ENCODE measurements at places on chromosomes 12 and 14. TPM values are rescaled to one million over a fixed set of nuclear protein-coding genes. Genes with fewer than 3 reads are reported as not detected.

- H3K4me1 ChIP-seq = peaks cover 65% of the 10 kb centered on the region
- H3K27me3 ChIP-seq = no peaks in the 10 kb centered on the region
- H3K4me3 ChIP-seq = no peak overlapping the region
- DNase-seq = no peak
- H3K27ac ChIP-seq = no peak overlapping the region
Observed at GRCh38 chr12:120247621-120248030, 17.9 kb downstream of the PXN start.

GRCh38 chr12:111242184-111242583, 126.7 kb downstream of the PHETA1 start:
- H3K27ac ChIP-seq = no peak overlapping the region
- no peak overlapping the region for H3K4me3 ChIP-seq
- peaks cover 5% of the 10 kb centered on the region for H3K27me3 ChIP-seq
- H3K4me1 ChIP-seq = no peaks in the 10 kb centered on the region

The ERBB3 gene
- total RNA-seq = 1.8 TPM

The PPP2R3C gene
- total RNA-seq = 47.1 TPM

- peak overlapping the region; percentile 18 for H3K4me3 ChIP-seq
- no peaks in the 10 kb centered on the region for H3K36me3 ChIP-seq
- H3K27ac ChIP-seq = no peak overlapping the region
- H3K4me1 ChIP-seq = peaks cover 3% of the 10 kb centered on the region
- H3K27me3 ChIP-seq = peaks cover 65% of the 10 kb centered on the region
- no peak for DNase-seq
Observed at GRCh38 chr12:130714091-130714590, 2.0 kb downstream of the RIMBP2 start.

- no peak for DNase-seq
- no peak overlapping the region for H3K27ac ChIP-seq
- H3K27me3 ChIP-seq = peaks cover 10% of the 10 kb centered on the region
Observed at GRCh38 chr12:22101749-22102243, 55.8 kb downstream of the CMAS start.

The LRP10 gene
- total RNA-seq = 60.1 TPM

- H3K27me3 ChIP-seq = peaks cover 29% of the 10 kb centered on the region
- no peak overlapping the region for H3K27ac ChIP-seq
- no peaks in the 10 kb centered on the region for H3K4me1 ChIP-seq
- DNase-seq = no peak
- H3K36me3 ChIP-seq = peaks cover 10% of the 10 kb centered on the region
- H3K4me3 ChIP-seq = no peak overlapping the region
Observed at GRCh38 chr12:105288311-105288996, 42.0 kb upstream of the C12orf75 start.

The JDP2 gene
- total RNA-seq = 0.75 TPM

DNA sequence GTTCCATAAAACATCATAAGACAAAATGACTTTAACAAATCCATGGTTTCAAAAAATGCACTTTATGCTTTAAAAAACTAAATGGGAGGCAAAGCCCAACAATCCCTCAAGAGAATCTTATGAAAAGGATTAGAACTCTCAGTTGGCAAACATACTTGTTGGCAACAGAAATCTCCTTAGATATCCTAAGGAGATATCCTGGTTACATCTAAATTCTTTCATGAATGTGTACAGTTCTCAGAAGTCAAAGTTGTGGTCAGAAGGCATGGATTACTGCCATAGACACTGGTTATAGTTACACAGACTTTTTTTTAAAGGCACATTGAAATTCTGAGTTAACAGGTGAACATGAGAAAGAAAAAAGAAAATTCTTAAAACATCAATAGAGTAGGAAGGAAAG, 17.5 kb upstream of the ISM2 start:
- H3K27ac ChIP-seq = no peak overlapping the region
- H3K27me3 ChIP-seq = no peaks in the 10 kb centered on the region
- DNase-seq = no peak

The ADAM21 gene
- total RNA-seq = not detected

DNA sequence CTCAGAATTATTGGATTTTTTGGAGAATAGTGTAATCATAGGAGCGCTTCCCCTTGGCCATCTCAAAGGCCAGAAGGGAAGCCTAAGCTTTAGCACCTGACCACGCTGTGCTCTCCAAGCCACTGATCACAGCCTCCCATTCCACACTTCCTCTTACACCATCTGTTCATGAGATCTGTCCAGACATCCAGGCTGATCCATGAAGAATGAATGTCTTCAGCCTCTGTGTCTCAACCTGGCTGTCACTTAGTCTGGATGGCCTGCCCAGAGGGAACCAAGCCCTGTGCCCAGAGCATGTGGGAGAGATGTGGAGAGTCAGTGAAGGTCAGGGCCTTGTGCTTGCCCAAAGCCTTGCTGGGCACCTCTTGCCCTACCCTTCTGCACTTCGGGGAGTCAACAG, 40.5 kb downstream of the TSPAN11 start:
- no peak overlapping the region for H3K27ac ChIP-seq
- H3K27me3 ChIP-seq = peaks cover 13% of the 10 kb centered on the region
- H3K4me1 ChIP-seq = no peaks in the 10 kb centered on the region
- H3K36me3 ChIP-seq = no peaks in the 10 kb centered on the region
- no peak overlapping the region for H3K4me3 ChIP-seq
- no peak for DNase-seq

The DLK1 gene
- total RNA-seq = not detected

- H3K27me3 ChIP-seq = peaks cover 11% of the 10 kb centered on the region
- H3K27ac ChIP-seq = no peak overlapping the region
- no peak overlapping the region for H3K4me3 ChIP-seq
- DNase-seq = no peak
- H3K4me1 ChIP-seq = no peaks in the 10 kb centered on the region
Observed at GRCh38 chr12:7451756-7452155, 7.8 kb upstream of the CD163L1 start.

DNA sequence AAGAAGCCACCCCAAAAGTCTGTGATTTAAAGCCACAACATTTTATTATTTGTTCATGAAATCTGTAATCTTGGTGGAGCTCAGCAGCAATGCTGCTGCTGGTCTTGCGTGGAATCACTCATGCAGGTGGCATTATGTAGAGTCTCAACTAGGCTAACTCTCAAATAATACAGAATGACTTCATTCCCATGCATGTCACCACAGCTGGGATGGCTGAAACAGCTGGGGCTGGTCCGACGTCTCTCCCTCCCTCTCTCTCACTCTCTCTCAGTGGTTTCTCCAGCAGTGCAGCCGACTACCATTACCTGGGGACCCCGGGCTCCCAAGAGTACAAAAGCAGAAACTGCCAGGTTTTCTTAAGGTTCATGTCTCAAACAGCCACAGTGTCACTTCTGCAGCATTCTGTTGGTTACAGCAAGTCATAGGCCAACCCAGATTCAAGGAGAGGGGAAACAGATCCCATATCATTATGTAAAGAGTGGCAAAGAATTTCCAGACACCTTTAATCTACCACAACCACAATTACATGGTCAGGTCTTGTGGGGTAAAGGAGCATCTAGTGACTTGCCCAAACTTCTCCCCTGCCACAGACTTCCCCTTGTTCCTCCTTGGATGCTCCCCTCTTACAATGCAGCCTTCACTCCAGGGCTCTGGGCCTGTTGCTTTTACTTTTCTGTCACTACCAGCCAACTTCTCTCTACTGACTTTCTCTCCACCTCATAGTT, 192.0 kb upstream of the HMGA2 start:
- DNase-seq = no peak
- H3K36me3 ChIP-seq = no peaks in the 10 kb centered on the region
- no peaks in the 10 kb centered on the region for H3K4me1 ChIP-seq
- H3K27ac ChIP-seq = no peak overlapping the region
- H3K4me3 ChIP-seq = no peak overlapping the region
- no peaks in the 10 kb centered on the region for H3K27me3 ChIP-seq

The MFAP5 gene
- total RNA-seq = not detected

DNA sequence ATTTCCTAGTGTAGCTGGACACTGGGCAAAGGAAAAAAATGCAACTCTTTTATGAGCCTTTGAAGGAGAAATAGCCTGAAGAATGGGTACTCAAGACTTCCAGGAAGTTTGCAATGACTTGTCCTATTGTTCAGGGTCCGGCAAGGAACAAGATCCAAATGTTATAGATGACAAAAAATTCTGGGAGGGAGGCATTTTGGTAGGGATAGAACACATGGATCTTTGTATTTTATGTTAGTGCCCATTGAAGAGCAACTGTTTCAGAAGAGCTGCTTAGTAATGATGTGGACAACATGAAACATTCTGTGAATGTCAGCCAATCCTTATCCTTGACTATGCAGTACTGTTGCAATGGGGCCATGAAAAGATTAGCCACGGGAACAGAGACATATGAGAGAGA, 138.0 kb downstream of the MGAT4C start:
- H3K27ac ChIP-seq = no peak overlapping the region
- H3K27me3 ChIP-seq = no peaks in the 10 kb centered on the region
- no peaks in the 10 kb centered on the region for H3K36me3 ChIP-seq

DNA sequence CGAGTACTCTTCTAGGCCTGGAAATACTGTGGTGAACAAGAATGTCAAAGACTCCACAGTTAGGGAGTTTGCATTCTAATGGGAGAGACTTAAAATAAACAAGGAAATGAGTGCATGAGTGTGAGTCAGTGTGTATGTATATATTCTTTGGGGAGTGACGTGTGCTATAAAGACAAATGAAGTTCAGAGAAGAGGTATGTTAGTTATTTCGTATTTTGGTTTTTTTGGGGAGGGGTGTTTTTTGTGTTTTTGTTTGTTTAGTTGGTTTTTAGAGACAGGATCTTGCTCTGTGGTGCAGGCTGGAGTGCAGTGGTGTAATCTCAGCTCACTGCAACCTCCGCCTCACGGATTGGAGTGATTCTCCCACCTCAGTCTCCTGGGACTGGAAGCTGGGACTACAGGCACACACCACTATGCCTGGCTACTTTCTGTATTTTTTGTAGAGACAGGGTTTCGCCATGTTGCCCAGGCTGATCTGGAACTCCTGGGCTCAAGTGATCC, 74.3 kb downstream of the SRGAP1 start:
- no peak for DNase-seq
- H3K27me3 ChIP-seq = peaks cover 15% of the 10 kb centered on the region
- no peak overlapping the region for H3K4me3 ChIP-seq
- no peaks in the 10 kb centered on the region for H3K36me3 ChIP-seq

- H3K27ac ChIP-seq = no peak overlapping the region
- no peaks in the 10 kb centered on the region for H3K36me3 ChIP-seq
- H3K4me3 ChIP-seq = no peak overlapping the region
- peaks cover 4% of the 10 kb centered on the region for H3K27me3 ChIP-seq
- H3K4me1 ChIP-seq = no peaks in the 10 kb centered on the region
Observed at GRCh38 chr14:25111061-25111601, 61.2 kb upstream of the STXBP6 start.

The TOMM20L gene
- not detected for total RNA-seq

The GPATCH2L gene
- total RNA-seq = 63.8 TPM

The NDRG2 gene
- total RNA-seq = 6.9 TPM

- H3K4me3 ChIP-seq = no peak overlapping the region
- H3K36me3 ChIP-seq = no peaks in the 10 kb centered on the region
- no peaks in the 10 kb centered on the region for H3K27me3 ChIP-seq
- H3K27ac ChIP-seq = no peak overlapping the region
- no peak for DNase-seq
Observed at GRCh38 chr14:51487848-51488247, 163.9 kb upstream of the FRMD6 start.

DNA sequence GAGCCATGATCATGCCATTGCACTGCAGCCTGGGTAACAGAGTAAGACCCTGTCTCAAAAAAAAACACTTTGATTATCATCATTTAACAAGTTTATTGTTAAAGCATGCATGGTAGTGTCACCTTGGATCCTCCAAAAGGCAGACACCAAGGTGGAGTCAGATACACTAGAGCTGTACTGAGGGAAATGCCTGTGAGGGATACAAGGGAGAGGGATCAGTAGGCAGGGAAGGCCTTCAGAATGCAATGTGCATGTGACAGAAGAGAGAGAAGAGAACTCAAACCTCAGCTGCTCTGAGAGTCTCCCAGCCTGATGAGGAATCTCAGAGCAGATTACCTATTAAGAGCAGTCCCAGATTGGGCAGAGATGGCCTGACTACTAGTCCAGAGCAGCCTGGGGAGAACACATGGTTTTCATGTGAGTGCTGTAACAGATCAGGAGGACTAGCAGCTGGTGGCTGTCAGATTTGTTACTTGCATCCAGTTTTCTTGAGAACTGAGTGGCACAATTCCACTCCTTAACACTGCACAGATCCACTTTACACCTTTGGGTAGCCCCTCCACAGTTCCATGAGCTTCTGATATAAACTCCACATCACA, 38.0 kb upstream of the A2ML1 start:
- H3K27me3 ChIP-seq = no peaks in the 10 kb centered on the region
- no peak overlapping the region for H3K27ac ChIP-seq
- DNase-seq = no peak

DNA sequence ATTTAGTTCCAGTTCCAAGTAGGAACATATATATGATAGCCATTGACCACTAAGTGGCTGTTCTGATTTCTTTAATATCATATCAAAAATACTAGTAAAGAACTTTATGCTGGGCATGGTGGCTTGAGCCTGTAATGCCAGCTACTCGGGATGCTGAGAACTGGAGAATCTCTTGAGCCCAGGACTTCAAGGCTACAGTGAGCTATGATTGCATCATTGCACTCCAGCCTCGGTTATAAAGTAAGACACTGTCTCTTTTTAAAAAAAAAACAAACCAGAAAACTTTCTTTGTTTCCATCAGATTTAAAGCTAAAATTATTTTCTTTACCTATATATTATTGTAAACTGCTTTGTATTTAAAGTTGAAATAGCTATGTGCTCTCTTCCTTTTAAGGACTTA, 127.0 kb downstream of the SCAF11 start:
- DNase-seq = no peak
- no peak overlapping the region for H3K27ac ChIP-seq
- no peak overlapping the region for H3K4me3 ChIP-seq
- H3K36me3 ChIP-seq = peaks cover 39% of the 10 kb centered on the region
- H3K4me1 ChIP-seq = no peaks in the 10 kb centered on the region

The GLIPR1L1 gene
- not detected for total RNA-seq

The DPY19L2 gene
- 6.0 TPM for total RNA-seq

- no peaks in the 10 kb centered on the region for H3K27me3 ChIP-seq
- peaks cover 27% of the 10 kb centered on the region for H3K4me1 ChIP-seq
- H3K27ac ChIP-seq = no peak overlapping the region
- H3K36me3 ChIP-seq = no peaks in the 10 kb centered on the region
Observed at GRCh38 chr14:103530831-103531230, 1.8 kb downstream of the TRMT61A start.

The RNU4-1 gene
- total RNA-seq = 780 TPM

- no peak for DNase-seq
- H3K4me1 ChIP-seq = no peaks in the 10 kb centered on the region
- H3K27ac ChIP-seq = no peak overlapping the region
- H3K36me3 ChIP-seq = no peaks in the 10 kb centered on the region
Observed at GRCh38 chr14:90559811-90560492, 163.1 kb downstream of the CALM1 start.

GRCh38 chr12:12946686-12947355, 5.1 kb downstream of the GPRC5D start:
- H3K4me1 ChIP-seq = no peaks in the 10 kb centered on the region
- no peak overlapping the region for H3K27ac ChIP-seq
- H3K27me3 ChIP-seq = peaks cover 20% of the 10 kb centered on the region
- DNase-seq = no peak

The SERPINA3 gene
- not detected for total RNA-seq
